Right ventricle myocardium superior (tissue), 1 donor: ENCODE measurements at places on chromosomes 12 and 14. TPM values are rescaled to one million over a fixed set of nuclear protein-coding genes. Genes with fewer than 3 reads are reported as not detected.
A peak's percentile ranks its signal among the peaks of the same experiment; 100 is the strongest.

GRCh38 chr12:9971181-9971580 lies at the start of gene CLEC12A:
Gene CLEC12A, plus strand, starts transcription at chr12:9971409. Its CDS starts 188 bp downstream, at chr12:9971597.
- DNase-seq: no peak

- DNase-seq: no peak
Measured at GRCh38 chr14:95222151-95222631, 64.9 kb upstream of the DICER1 start.

GRCh38 chr14:56854325-56854724 lies 44.0 kb upstream of the OTX2 start:
- no peak for DNase-seq

- no peak for DNase-seq
Measured at GRCh38 chr12:82688035-82688501, 1.4 kb downstream of the TMTC2 start.

- DNase-seq: no peak
Measured at GRCh38 chr14:36439766-36440165, 80.3 kb downstream of the NKX2-1 start.

DNA sequence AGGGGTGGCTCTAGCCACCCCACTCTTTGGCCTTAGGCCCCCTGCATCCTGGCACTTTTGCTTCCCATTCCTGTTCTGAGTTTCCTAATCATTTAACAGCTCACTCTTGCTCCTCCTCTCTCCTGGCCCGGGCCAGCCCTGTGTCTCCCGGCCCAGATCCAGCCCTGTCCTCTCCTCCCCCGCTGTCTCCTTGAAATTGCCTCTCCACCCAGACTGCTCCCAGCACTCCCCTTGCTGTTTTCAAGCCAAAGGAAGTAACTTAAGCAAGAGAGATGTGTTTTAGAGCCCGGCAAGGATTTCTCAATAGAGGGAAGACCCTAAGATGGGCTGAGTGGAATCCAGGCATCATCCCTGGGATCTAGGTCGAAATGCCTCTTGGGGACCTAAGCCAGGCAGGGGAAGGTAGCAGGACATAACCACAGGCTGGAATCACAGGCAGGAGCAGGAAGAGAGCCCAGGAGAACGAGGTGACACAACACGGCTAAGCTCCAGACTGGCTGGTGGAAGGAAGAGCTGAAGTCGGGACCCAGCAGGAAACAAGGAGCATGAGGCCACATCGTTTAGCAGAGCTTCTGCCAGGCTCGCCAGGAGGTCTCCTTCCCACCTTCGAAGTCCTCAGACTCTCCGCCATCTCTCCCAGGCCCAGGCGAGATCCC lies 2.0 kb upstream of the LRP1-AS start:
- peak; percentile 89 for DNase-seq

DNA sequence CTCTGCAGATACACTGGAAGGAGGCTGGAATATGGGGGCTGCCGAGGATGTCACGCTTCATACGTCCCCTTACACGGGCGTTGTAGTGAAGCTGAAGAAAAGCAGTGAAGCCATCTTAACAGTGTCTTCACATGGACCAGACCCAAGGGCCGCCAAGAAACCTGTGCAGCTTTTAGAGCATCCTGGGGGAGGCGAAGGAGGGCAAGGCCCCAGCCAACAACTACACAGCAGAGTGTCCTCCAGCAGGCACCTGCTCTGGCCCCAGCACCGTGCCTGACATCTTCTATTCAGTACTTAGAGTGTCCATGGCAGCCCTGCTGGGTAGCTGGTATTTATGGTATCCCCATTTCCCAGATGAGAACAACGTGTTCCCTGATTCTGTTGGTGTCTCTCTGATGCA lies 48.9 kb upstream of the RIN3 start:
- DNase-seq: no peak

DNA sequence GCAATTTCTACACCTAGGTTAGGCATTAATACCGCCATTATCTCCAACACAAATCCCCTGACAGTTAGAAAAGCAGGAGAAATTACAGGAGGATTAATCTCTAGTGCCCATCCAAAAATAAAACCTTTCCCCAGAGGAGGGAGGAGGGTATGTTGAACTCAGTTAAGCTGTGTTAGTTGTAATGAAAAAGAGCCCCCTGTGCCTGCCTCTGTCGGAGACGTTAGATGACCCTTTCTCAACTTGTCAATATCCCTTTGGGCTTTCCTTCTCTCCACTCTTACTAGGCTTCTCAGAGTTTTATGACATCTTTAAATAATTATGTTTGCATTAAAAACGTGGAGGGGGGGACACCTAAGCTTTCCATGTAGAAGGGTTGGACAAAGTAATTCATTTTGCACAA lies 278.2 kb downstream of the PDZRN4 start:
- DNase-seq: no peak

GRCh38 chr12:132622437-132623071 lies 4.0 kb downstream of the P2RX2 start:
- no peak for DNase-seq

DNA sequence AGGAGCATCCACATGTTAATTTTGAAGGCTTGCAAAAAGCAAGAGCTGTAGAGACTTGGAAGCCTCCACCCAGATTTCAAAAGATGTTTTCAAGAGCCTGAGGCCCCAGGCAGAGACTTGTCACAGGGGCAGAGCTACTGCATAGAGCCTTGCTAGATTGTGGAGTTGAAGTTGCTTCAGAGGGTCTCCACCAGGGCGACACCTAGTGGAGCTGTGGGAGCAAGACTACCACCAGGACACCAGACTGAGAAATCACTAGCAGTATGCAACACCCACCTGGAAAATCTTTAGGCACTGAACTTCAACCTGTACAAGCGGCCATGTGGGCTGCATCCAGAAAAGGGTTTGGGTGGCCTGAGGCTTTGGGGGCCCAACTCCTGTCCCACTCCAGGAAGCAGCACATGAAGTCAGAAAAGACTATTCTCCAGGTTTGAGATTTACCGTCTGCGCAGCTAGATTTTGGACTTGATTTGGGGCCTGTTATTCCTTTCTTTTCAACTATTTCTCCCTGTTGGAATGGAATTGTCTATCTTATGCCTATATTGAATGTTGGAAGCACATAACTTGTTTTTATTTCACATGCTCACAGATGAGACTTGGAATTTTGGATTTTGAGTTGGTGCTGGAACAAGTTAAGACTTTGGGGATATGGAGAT lies 508.6 kb downstream of the FLRT2 start:
- DNase-seq: peak; percentile 38

DNA sequence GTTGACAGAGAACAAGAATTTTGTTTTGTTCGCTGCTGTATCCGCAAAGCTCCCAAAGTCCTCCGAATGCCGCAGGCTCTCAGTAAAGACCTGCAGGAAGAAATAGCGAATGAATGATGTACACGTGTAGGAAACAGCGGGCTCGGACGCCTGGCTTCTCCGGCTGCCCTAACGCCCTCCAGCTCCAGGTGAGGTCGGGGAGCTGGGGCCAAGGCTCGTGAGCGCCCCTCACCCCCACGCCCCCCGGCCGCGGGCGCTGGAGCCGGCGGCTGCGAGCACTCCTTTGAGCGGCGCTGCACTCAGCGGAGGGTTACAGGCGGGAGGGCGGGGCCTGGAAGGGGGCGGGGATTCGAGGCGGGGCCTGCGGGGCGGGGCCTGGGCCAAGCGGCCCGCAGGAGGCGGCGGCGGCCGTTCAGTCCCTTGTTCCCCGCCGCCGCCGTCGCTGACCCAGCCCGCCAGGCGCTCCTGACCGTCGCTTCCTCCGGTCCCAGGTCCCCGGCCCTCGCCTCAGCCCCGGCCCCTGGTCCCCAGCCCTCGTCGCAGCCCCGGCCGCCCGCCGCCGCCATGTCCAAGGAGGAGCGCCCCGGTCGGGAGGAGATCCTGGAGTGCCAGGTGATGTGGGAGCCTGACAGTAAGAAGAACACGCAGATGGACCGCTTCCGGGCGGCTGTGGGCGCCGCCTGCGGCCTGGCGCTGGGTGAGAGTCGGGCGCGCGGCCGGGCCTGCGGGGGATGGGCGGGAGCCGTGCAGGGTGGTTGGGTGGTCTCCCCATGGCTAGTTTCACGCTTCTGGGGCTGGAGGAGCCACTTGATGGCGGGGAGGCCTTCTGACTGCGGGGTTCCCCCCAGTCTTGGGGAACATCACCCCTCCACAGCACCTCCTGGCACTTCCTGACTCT lies at the start of gene AACS:
AACS (plus strand) TSS at position 415 of the 898 bp plus-strand sequence; CDS start at position 565, 150 bp downstream.
- peak; percentile 86 for DNase-seq

DNA sequence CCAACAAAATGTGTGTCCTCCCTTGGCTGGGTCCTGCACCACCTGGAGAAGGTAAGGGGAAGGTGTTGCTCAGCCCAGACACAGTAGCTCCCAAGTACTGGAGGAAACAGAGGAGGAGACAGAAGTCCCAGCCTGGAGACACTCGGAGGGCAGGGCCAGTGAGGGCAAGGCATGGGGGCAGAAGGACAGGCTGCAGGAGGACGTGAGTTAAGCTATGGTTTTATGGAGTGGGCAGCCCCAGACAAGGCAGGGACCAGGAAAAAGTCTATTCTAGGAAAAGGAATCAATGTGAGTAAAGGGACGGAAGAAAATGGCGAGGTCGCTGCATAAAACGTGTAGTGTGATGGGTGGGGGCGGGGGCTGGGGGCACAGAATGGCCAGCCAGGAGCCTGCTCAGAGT lies 210.1 kb upstream of the DIO3 start:
- no peak for DNase-seq

DNA sequence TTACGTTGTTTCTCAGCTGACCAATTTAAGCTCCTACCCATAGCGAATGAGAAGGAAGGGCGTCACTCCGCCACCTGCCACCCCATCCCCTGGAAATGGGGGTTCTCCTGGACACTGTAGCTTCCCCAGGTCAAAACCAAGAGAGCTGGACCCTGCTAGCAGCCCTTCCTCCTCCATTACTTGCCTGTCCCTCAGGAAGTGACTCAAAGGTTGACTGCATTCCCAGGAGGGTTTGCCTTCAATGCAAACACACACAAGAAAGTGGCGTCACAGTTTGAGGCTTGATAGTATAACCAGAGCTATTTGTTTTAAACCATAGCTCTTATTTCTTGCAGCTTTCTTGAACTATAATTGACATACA lies 79.1 kb downstream of the KCNK13 start:
- DNase-seq: no peak

GRCh38 chr12:55925870-55926737 lies 1.6 kb downstream of the PYM1 start:
- no peak for DNase-seq

DNA sequence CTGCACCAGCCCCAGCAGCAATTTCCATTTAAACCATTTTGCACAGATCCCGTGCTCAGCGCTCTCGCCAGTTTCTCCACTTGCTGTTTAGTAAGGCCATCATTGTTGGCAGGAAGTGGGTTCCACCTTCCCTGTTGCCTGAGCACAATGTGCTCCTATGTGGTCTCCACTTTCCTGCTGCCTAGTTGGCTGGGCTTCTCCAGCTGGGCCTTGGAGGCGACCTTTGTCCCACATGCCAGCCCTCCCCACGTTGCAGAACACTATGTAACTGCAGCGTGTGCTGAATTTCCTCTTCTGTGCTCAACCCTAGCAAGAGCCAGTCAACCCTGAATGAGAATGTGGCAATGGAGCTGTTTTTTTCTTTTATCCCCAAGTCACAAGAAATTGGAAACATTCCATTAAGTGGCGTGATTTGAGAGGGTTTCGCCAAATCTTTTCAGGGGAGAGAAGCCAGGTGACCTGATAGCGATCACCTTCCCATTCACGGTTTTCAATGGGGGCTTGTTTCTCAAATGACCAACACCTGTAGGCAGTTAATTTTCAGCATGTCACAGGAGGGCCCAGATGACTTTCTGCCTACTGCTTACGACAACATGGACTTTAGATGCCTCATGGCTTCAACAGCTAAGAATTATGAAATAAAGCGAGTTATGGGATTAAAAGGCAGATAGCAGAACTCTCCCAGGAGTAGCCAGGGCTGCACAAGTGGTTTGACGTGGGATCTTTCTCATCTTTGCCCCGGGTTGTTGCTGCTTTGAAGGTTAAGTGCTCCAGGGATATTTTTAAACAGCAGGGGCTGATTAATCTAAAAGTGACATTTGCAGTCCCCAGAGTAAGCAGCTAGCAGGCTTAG lies at the start of gene ACACB:
ACACB (plus strand) TSS at position 830 of the 853 bp plus-strand sequence. CDS start 22,819 bp downstream, outside the sequence.
- DNase-seq: peak; percentile 86

DNA sequence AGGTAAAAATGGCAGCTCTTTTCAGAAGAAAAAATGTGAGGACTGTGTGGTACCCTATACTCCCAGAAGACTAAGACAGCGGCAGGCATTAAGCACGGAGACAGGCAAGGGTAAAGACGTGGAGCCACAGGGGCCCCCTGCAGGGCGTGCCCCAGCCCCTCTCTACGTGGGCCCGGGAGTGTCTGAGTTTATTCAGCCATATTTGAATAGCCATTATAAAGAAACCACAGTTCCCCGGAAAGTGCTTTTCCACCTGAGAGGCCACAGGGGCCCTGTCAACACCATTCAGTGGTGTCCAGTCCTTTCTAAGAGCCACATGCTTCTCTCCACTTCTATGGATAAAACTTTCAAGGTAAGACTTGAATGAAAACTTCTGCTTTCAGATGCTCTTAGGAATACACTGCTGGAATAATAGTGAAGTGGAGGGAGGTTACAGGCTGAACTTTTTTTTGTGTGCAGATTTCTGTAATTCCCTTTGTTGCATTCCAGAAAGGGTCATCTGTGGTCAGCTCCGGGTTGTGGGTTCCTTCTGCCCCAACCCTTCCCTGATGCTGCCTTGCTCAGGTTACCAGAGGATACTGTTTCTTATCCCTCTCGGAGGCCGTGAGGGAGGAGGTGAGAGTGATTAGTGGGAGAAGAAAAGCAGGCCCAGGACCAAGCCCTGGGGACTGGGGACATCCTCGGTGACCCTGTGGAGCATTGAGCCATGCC lies 58.4 kb downstream of the SLC25A47 start:
- no peak for DNase-seq

- peak; percentile 79 for DNase-seq
Measured at GRCh38 chr14:76937181-76938091, 91.1 kb downstream of the IRF2BPL start.

DNA sequence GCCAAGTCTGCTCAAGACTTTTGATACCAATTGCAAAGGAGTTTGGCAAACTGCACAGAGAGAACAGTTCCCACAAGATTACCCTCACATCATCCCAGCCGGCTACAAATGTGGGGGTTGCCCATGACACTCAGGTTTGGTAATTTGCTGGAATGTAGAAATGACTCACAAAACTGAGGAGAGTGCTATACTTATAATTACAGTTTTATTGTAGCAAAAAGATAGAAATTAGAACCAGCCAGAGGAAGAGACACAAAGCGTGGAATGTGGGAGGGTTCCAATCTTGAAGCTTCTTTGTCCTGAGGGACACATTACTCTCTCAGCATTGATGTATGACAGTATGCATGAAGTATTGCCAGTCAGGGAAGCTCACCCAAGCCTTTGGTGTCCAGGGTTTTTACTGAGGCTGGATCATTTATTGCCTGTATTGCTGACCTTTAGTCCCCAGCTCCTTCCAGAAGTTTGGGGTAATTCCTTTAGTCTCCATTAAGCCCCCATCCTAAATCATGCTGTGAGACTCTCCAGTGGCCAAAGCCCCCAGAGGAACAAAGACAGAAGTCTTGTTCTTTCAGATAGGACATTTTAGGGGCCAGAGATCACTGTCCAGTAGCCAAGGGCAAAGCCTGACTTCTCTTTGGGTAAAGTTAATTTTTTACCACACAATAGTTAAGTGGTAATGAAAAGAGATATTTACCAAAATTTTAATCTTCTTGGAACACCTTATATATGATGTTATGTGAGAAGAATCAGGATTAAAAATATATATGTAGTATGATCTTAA lies 9.9 kb downstream of the TBK1 start:
- no peak for DNase-seq

GRCh38 chr14:24991821-24992220 lies 58.1 kb downstream of the STXBP6 start:
- DNase-seq: no peak

The MYF6 gene
- total RNA-seq: not detected

The MYO1H gene
- total RNA-seq: 0.78 TPM

The FAM222A gene
- 25.0 TPM for total RNA-seq

The GZMB gene
- 1.3 TPM for total RNA-seq

The P2RX2 gene
- total RNA-seq: not detected

The INSM2 gene
- total RNA-seq: not detected

The CTSG gene
- total RNA-seq: 2.4 TPM

The LTB4R gene
- total RNA-seq: 1.8 TPM

The TAS2R8 gene
- not detected for total RNA-seq

The NTS gene
- total RNA-seq: not detected
